BJ (cell line): ENCODE measurements at places on chromosomes 1 and 21.

DNA sequence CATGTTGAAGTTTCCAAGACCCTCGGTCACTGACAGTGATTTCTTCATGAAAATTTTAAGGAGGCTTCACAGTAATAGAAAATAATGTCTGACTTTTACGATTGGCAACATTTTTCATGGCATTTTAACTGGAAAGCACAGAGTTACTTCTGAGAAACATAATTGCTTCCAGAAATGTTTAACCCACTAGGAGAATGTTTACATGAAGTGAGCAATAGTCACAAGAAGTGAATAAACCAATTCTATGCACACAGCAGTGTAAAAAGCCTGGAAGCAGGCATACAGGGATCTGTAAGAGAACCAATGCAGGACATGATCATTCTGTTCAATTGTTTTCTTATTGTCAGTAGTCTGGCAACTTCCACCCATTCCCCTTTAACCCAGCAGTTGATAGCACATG is 316.2 kb upstream of the CXADR start:
- DNase-seq = no peak

GRCh38 chr1:55604749-55605148 is 389.6 kb upstream of the USP24 start:
- no peak for DNase-seq

DNA sequence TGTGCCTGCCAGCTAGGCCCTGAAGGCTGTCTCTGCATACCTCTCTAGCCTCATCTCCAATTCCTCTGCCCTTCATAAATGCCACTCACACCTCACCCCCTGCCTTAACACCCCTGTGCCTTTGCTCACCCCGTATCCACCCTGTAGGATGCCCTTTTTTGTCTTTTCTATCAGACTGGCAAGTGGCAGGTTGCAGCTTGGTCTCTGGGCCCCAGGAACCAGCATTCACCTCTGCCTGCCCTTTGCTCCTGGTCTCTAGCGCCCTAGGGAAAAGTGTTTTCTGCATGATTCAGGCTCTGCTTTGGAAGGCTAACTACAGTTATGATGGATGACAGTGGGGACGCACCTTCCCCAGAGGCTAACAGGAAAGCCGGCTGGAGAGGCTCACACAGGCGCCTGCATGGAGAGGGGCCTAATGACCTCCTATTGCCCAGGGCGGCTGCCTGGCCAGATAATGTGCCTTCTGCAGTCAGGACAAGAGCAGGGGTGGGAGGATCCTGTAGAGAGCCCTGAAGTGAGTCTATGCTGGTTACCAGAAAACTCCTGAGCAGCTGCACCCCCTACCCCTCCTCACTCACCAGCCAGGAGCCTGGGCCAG is 11.2 kb downstream of the KANK4 start:
- DNase-seq = no peak

DNA sequence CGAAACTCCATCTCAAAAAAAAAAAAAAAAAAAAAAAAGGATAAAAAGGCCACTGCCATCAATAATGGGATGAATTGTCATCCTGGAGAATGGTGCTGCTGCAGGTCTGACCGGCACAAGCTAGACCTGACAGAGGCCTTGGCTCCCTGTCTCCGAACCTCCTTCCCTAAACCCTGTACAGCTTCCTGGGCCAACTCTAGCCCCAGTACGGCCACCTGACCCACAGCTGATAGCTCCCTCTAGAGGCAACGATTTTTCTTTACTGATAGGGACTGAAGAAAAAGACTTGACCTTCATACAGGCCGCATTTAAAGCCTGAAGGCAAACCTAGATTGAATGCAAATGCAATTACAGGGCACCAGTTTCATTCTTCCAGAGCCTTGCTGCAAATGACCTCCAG is 30.7 kb downstream of the NOL9 start:
- DNase-seq = no peak

GRCh38 chr1:232954594-232955365 is 4.4 kb downstream of the NTPCR start:
- no peak for DNase-seq

DNA sequence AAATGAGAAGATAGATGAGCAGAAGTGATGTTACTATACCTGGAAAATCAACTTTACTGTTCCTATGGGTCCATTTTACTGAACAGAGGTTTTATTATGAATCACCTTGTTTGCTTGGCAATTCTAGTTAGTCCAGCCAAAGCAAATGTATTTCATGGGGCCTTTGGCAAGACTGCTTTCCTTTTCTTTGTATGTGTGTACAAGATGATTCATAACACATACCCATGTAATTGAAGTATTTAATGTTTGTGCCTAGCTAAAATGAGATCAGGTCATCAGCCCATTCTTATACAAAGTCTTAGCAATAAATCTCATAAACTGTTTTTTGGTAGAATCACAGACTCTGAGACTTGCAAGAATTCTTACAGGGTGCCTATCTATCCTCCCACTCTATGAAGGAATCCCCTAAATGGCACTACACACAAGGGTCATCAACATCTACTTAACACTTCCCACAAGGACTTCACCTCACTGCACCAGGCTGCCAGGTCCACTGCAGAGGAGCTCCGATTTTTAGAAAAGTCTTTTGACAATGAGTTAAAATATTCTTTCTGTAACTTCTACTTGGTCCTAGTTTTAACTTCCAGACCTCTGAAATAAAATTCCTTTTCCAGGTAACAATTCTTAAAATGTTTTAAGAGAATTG is 58.5 kb downstream of the LPAR3 start:
- no peak for DNase-seq

- no peak for DNase-seq
Observed at GRCh38 chr1:94903280-94904009, 23.5 kb downstream of the CNN3 start.

GRCh38 chr1:153919876-153920852 is 2.6 kb downstream of the GATAD2B start:
- DNase-seq = no peak

DNA sequence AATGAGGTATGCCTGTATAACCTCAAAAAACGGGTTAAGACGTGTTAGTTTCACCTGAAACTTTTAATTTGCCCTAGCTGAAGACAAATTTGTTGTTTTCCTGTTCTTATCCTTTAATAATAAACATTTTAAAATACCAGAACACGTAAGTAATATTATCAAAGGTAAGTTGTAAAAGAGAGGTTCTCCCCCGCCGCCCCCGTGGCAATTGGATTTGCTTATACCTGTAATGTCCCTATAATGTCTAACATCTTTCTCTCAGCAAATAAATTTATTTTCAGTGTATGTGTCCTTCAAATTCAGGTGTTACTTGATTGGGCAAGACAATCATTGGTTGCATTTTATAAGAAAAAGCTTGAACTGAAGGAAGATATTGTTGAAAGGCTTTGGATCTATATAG is 5.9 kb downstream of the URB2 start:
- DNase-seq = no peak

- no peak for DNase-seq
Observed at GRCh38 chr1:22563671-22564602, 648 bp downstream of the EPHA8 start.

- DNase-seq = no peak
Observed at GRCh38 chr1:193387406-193387805, 201.0 kb upstream of the B3GALT2 start.
